ENCODE measurements at places on chromosomes 5 and 9. TPM values are rescaled to one million over a fixed set of nuclear protein-coding genes. Genes with fewer than 3 reads are reported as not detected.
A peak's percentile ranks its signal among the peaks of the same experiment; 100 is the strongest.

DNA sequence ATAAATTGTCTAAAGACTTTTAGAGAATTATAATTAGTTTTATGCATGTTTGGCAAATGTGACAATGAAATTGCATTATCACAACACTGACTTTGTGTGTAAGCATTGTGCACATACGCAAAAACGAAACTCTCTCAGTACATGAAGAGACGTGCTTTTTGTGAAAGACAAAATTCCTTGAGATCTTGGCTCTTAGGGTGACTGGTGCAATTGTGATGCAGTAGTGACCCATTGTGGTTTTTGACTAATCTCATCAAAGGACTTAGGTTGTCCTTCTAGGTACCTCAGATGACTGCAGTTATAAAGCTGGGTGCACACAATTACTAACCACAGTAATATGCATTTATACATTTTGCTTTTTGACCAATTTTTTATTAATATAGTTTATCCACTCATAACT lies 25.3 kb upstream of the TYRP1 start:
- peaks cover 3% of the 10 kb centered on the region for H3K4me1 ChIP-seq
- no peak for DNase-seq
- no peaks in the 10 kb centered on the region for H3K27me3 ChIP-seq
- H3K36me3 ChIP-seq: no peaks in the 10 kb centered on the region
- H3K27ac ChIP-seq: no peak overlapping the region

GRCh38 chr9:87973122-87973521 lies 1.2 kb downstream of the CDK20 start:
- H3K4me1 ChIP-seq: peaks cover 2% of the 10 kb centered on the region
- H3K36me3 ChIP-seq: no peaks in the 10 kb centered on the region
- peaks cover 8% of the 10 kb centered on the region for H3K27me3 ChIP-seq
- H3K27ac ChIP-seq: no peak overlapping the region

DNA sequence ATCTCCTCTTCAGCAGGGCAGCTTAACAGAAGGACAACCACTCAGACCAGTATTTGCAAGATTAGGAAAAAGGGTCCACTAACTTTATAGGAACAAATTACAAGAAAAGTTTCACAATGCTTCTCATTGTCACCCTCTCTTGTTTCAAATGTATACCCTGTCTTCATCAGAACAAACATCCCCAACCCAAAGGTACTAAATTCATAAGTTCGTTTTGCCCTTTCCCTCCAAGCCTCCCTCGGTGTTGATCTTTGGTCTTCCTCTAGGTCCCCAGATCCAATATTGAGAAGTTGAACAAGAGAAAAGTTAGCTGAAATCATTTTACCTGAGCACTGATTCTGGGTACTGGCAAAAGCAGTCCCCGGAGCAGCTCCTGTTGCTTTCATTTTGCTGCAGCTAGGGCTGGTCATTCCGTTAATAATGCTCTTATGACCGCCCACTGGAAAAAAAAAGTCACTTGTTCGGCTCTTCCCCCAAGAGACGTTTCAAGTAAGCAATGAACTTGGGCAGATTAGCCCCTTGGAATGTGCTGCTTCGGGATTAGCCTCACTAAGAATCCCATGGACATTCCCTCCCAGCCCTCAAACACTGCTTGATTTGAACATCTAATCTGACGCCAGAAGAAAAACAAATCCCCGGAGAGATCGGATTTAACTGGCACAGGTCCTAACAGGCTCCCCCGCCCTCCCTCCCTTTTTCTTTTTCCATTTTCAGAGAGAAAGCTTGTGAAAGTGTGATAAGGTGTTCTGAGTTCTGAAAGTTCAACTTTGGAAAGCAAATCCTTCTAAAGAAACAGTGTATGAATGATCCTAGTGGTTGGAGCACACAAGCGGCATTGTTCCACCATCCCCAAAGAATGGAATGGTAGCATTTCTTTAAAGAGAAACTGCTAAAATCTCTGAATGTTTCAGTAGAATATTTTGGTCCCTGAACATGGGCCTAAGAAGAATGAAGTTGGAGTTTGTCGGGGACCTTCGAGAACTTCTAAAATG lies 252.5 kb downstream of the TRPM3 start:
- no peaks in the 10 kb centered on the region for H3K36me3 ChIP-seq
- no peaks in the 10 kb centered on the region for H3K4me1 ChIP-seq
- no peak overlapping the region for H3K27ac ChIP-seq
- no peak overlapping the region for H3K4me3 ChIP-seq
- no peaks in the 10 kb centered on the region for H3K27me3 ChIP-seq

GRCh38 chr9:133360400-133361393 lies 4.3 kb downstream of the SURF2 start:
- peaks cover 20% of the 10 kb centered on the region for H3K4me1 ChIP-seq
- H3K27me3 ChIP-seq: peaks cover 4% of the 10 kb centered on the region
- peak overlapping the region; percentile 75 for H3K27ac ChIP-seq
- peak overlapping the region; percentile 75 for H3K4me3 ChIP-seq
- H3K36me3 ChIP-seq: no peaks in the 10 kb centered on the region
- no peak for DNase-seq

DNA sequence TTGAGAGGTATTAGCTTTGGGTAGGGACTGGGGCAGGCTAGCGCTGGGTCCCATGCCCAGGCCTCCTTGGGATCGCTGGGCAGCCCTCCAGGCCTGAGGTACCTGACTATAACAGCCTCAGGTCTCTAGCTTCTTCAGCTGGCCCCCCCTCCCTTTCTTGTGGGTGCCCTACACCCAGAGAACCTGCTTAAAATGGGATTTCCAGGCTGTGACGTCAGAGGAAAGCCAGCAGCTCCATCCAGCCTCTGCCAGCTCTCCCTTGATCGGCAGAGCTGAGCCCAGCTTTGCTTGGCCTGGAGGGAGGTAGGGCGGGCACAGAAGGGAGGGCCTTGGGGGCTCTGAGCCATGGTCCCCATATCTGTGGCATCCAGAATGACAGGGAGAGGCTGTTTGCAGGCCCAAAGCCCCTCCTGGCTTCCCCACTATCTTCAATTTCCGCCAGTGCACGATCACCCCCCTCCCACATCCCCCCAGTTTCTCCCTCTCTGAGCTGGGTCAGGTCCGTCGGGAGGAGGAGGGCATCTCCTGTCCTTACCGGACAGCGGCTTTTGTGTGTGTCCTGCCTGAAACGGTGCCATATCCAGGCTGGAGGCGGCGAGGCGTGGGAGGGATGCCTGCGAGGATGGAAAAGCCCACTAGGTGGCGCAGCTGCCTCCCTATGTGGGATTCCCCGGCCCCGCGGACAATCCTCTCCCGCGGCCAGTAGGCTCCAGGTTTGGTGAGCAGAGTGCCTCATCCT lies 10.8 kb downstream of the REEP2 start:
- peaks cover 4% of the 10 kb centered on the region for H3K27me3 ChIP-seq
- peak overlapping the region; percentile 55 for H3K27ac ChIP-seq
- H3K4me3 ChIP-seq: peak overlapping the region; percentile 59
- H3K36me3 ChIP-seq: peaks cover 4% of the 10 kb centered on the region
- peaks cover 11% of the 10 kb centered on the region for H3K4me1 ChIP-seq

GRCh38 chr9:19901586-19901985 lies 112.7 kb upstream of the SLC24A2 start:
- no peaks in the 10 kb centered on the region for H3K27me3 ChIP-seq
- H3K27ac ChIP-seq: no peak overlapping the region

- peaks cover 5% of the 10 kb centered on the region for H3K36me3 ChIP-seq
- peak; percentile 43 for DNase-seq
- peaks cover 29% of the 10 kb centered on the region for H3K4me1 ChIP-seq
- H3K27ac ChIP-seq: no peak overlapping the region
Observed at GRCh38 chr5:2753452-2754420, 2.3 kb upstream of the IRX2 start.

GRCh38 chr9:3181049-3181953 lies 337.4 kb upstream of the PUM3 start:
- peak; percentile 63 for DNase-seq
- peaks cover 13% of the 10 kb centered on the region for H3K27me3 ChIP-seq
- no peak overlapping the region for H3K27ac ChIP-seq
- peak overlapping the region; percentile 94 for H3K4me3 ChIP-seq

DNA sequence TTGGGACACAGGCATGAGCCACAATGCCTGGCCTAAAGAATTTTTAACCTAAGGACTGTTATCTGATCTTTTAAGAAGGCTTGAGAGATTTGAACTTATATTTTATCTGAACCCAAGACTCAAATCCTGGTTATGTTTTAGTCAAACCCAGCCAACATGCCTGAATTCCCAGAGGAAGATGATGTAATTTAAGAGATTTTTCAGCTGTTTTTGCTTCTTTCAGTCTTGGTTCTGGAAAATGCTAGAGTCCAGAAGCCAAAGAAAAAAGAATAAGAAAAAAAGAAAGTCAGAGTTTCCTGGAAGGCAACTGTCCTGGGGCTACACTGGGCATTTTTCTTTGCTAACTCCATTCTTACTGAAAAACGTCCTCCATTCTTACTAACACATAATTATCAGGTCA lies 85.8 kb downstream of the SNX18 start:
- no peak for DNase-seq
- peaks cover 5% of the 10 kb centered on the region for H3K4me1 ChIP-seq
- no peak overlapping the region for H3K4me3 ChIP-seq
- H3K27me3 ChIP-seq: no peaks in the 10 kb centered on the region
- peaks cover 11% of the 10 kb centered on the region for H3K36me3 ChIP-seq

GRCh38 chr9:119332522-119332921 lies 36.7 kb downstream of the BRINP1 start:
- peaks cover 12% of the 10 kb centered on the region for H3K4me1 ChIP-seq
- no peak for DNase-seq
- H3K4me3 ChIP-seq: no peak overlapping the region
- H3K36me3 ChIP-seq: peaks cover 13% of the 10 kb centered on the region

GRCh38 chr5:143932584-143932983 lies 120.6 kb downstream of the HMHB1 start:
- H3K4me1 ChIP-seq: no peaks in the 10 kb centered on the region
- no peak overlapping the region for H3K27ac ChIP-seq
- H3K27me3 ChIP-seq: no peaks in the 10 kb centered on the region
- H3K4me3 ChIP-seq: no peak overlapping the region
- no peaks in the 10 kb centered on the region for H3K36me3 ChIP-seq

- DNase-seq: no peak
- no peak overlapping the region for H3K27ac ChIP-seq
- H3K36me3 ChIP-seq: peaks cover 6% of the 10 kb centered on the region
- no peak overlapping the region for H3K4me3 ChIP-seq
- peaks cover 9% of the 10 kb centered on the region for H3K27me3 ChIP-seq
- peaks cover 1% of the 10 kb centered on the region for H3K4me1 ChIP-seq
Observed at GRCh38 chr5:154816891-154817492, 33.4 kb downstream of the FAXDC2 start.

GRCh38 chr5:52758014-52758413 lies 29.7 kb upstream of the ITGA1 start:
- no peaks in the 10 kb centered on the region for H3K27me3 ChIP-seq
- H3K27ac ChIP-seq: no peak overlapping the region
- no peaks in the 10 kb centered on the region for H3K4me1 ChIP-seq
- no peaks in the 10 kb centered on the region for H3K36me3 ChIP-seq
- no peak for DNase-seq

DNA sequence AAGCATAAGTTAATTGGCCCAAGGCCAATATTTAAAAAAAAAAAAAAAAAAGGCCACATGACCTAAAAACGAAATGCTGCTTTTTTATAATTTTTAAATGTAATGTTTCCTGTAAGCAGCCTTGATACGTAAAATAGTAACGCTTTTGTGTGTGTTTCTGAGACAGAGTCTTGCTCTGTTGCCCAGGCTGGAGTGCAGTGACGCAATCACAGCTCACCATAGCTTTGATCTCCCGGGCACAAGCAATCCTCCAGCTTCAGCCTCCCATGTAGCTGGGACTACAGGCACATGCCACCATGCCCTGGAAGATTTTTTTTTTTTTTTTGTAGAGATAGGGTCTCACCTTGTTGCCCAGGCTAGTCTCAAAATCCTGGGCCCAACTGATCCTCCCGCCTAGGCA lies 179.9 kb downstream of the EDIL3 start:
- no peak for DNase-seq
- H3K27ac ChIP-seq: no peak overlapping the region
- H3K36me3 ChIP-seq: no peaks in the 10 kb centered on the region
- no peaks in the 10 kb centered on the region for H3K4me1 ChIP-seq
- no peaks in the 10 kb centered on the region for H3K27me3 ChIP-seq

DNA sequence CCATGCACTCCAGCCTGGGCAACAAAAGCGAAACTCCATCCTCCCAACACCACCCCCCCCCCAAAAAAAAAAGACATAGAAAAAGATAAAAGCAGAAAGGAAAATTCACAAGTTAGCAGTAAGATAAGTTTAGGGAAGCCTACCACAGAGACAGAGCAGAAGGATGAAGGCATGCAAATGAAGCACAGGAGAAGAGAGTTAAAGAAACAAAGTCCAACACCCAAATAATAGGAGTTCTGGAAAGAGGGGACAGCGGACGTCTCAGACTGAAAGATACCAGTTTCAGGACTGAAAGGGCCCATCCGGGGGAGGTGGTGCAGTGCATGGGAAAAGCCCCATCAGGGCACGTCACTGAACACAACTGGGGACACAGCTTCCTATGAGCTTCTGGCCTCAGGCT lies 54.3 kb downstream of the OTULIN start:
- no peak for DNase-seq
- H3K4me1 ChIP-seq: peaks cover 9% of the 10 kb centered on the region
- no peak overlapping the region for H3K27ac ChIP-seq
- no peak overlapping the region for H3K4me3 ChIP-seq
- H3K36me3 ChIP-seq: peaks cover 27% of the 10 kb centered on the region
- peaks cover 6% of the 10 kb centered on the region for H3K27me3 ChIP-seq

GRCh38 chr5:173385832-173386360 lies 57.7 kb upstream of the STC2 start:
- no peaks in the 10 kb centered on the region for H3K36me3 ChIP-seq
- no peak for DNase-seq
- no peaks in the 10 kb centered on the region for H3K27me3 ChIP-seq

GRCh38 chr9:111427186-111427585 lies 57.0 kb downstream of the ECPAS start:
- DNase-seq: no peak
- no peaks in the 10 kb centered on the region for H3K36me3 ChIP-seq

Gene ANKRD31
- 0.42 TPM for total RNA-seq

Gene TMEM8B
- total RNA-seq: 44.4 TPM

Gene GCNT4
- total RNA-seq: 5.2 TPM

Gene CDH9
- total RNA-seq: 3.6 TPM

Gene SECISBP2
- total RNA-seq: 86.4 TPM

Gene TMEM215
- 0.27 TPM for total RNA-seq

Gene NOP16
- 18.6 TPM for total RNA-seq

Gene MARCOL
- not detected for total RNA-seq

Gene ANP32B
- total RNA-seq: 108 TPM

Gene IL4
- not detected for total RNA-seq
